H7 (cell line): ENCODE measurements at places on chromosomes 5 and 9.
A peak's percentile ranks its signal among the peaks of the same experiment; 100 is the strongest.

- no peak for DNase-seq
Observed at GRCh38 chr5:17190242-17190778, 27.1 kb upstream of the BASP1 start.

GRCh38 chr9:92467041-92467440 is 15.3 kb downstream of the ASPN start:
- no peak for DNase-seq

- no peak for DNase-seq
Observed at GRCh38 chr9:8718121-8718725, 918.6 kb upstream of the DMAC1 start.

DNA sequence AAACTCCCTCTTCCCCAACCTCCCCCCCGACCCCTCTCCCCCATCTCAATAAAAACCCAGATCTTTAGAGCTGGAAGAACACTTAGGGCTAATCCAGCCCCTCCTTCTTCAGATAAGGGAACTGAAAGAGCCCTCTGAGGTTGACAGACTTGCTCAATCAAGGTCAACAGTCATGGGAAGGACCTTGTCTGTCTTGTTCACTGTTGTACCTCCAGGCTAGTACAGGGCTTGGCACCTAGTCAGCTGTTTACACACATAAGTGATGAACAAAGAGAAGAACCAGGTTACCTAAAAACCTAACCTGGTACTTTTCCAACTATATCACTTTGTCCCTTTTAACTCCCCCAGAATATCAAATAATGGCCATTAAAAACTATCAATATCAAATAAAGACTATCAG is 2.4 kb downstream of the TTC39B start:
- no peak for DNase-seq

DNA sequence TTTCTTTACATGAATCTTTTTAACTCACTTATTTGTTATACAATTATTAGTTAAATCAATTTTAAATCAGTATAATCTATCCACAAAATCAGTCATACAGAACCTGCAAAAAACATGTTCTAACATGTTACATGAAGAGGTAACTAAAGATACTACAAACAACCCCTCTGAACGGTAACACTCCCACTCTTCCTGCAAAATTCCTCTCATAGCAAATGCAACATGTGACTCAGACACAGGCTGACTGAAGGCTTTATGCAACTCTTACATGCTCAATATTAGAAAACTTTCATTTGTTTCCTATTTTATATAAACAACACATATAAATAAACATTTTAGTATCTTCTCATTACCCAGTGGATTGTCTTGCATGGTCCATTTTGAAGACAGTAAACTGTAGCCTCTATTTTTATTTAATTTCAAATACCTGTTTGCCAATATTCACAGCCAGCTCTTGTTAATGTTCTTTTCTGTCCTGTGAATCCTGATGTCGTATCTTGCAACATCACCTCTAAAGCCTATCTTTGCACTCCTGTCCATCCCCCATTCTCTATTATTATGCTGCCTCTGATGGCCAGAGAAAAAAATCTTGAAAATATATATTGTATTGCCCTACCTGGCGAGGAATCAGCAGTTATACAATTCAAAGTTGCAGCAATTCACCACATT is 100.5 kb upstream of the CCDC152 start:
- no peak for DNase-seq

DNA sequence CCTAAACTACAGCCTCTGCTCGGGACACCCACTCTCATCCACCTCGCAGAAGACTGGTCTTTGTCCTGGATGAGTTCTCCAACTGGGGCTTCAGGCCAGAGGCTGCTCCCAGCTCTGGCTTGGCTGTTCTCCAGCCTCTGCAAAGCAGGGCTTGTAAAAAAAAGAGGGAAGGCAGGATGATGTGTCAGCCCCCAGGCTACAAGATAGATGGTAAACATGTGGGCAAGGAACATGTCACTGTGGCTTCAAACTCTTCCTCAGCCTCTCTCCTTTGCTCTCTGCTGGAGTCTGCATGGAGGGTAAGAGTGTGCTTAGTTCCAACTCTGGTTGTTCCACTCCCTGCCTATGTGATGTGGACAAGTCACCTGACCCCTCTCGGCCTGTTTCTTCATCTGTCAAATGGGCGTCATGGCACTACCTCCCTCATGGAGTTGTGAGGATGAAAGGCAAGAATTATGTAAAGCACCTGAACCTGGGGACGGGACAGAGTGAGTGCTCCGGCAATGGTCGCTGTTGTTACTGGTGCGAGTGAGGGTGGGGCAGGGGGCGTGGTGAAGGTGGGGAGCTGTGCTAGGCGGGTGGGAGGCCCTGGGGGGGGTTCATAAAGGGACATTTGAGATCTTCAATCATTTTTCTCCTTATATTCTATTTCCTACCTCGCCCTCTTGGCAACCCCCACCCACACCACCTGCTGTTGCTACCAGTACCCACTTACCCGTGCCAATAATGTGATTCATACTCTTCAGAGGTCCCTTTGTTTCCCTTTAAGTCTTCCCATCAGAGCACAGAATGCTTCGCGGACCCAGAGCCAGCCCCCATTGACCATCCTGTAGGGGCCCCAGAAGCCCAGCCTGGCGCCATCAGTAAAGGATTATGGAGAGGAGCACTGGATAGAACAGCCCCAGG is 6.8 kb upstream of the ZNF79 start:
- no peak for DNase-seq

GRCh38 chr5:59731809-59732208 is 161.7 kb downstream of the PDE4D start:
- DNase-seq: no peak

GRCh38 chr9:111151537-111151936 is 113.3 kb upstream of the LPAR1 start:
- no peak for DNase-seq

DNA sequence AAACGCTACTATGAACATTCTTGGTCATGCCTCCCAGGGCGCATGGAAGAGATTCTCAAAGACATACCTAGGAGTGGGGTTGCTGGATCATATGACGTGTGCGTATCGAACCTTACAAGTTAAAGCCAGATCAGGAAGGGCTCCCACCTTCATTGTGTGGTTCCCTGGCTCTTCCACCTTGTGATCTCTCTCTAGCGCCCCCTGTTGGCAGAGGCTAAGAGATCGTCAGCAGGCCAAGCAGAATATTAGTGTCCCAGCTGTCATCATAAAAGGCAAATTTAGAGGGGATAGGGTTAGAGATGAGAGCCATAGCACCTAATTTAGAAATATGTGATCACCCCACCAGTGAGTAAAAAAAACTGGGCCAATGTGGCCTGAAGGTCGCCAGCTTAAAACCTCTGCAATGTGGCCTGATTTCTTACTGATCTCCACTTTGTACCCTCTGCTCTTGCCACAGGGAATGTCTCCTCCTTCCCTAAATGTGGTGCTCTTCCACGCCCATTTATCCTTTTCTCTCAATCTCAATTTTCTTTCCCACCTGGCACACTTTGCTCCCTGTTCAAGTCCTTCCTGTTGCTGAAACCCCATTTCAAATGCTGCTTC is 91.7 kb upstream of the SHB start:
- peak; percentile 85 for DNase-seq

DNA sequence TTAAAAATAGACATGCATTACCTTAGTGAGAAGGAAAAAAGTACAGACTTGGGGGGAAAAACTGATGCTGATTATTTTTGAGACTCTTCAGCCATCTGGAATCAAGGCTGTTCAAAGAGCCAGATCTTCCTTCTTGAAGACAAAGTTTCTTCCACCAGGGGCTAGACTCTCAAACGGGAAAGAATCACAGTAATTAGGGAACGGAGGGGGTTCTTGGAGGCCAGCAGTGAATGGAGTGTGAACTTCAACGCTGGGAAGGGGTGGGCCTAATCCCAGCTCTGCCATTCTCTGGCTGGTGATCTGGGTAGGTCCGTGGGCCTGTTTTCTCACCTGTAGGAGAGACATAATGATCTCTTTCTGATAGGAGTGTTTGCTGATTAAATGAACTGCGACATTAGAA is 21.1 kb upstream of the LHX2 start:
- DNase-seq: peak; percentile 51

DNA sequence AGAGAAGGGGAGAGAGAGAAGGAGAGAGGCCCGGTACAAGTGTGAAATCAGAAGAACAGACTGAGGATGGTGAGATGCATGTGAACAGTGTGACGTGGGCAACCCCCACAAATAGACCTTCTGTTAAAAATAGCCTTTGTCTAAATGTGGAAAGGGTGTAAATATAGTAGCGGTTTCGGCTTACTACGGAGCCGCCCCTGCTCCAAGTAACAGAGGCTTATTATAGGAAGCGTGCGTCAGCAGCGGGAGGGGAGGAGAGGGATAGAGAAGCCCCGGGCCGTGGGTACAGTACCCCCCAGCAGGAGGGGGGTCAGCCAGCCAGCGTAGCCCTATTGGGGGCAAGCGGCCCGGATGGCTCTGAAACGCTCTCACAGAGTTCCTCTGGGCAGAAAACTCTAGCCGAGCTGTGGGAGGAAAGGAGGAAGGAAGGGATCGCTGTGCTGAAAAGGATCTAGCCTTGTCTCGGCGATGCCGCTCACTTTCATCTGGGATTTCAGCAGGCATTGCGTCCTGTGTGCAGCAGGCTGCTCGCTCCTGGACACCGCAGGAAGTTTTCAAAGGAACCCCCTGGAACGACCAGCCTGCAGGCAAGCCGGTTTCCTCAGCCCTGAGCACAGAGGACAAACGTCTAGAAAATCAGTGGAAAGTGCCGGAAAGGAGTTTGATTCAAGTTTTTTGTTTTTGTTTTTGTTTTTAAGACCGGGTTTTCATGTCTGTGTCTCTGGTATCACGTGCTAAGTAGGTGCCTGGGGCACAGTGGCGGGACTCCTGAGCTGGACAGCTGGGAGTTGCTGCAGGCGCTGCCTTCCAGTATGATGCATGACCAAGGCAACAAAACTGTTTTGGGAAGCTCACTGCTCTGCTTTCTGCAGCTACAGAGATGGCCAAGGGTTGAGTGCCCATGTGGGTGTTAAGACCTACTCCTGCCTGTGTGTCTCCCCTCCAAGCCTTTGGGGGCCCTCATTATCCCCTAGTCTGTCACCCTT is 146.6 kb downstream of the SEC61B start:
- DNase-seq: peak; percentile 72

- no peak for DNase-seq
Observed at GRCh38 chr5:81268521-81269196, 32.7 kb upstream of the ZCCHC9 start.

GRCh38 chr9:37678789-37679273 is 28.1 kb downstream of the FRMPD1 start:
- DNase-seq: no peak

- DNase-seq: no peak
Observed at GRCh38 chr9:5671711-5672353, 42.9 kb downstream of the RIC1 start.

DNA sequence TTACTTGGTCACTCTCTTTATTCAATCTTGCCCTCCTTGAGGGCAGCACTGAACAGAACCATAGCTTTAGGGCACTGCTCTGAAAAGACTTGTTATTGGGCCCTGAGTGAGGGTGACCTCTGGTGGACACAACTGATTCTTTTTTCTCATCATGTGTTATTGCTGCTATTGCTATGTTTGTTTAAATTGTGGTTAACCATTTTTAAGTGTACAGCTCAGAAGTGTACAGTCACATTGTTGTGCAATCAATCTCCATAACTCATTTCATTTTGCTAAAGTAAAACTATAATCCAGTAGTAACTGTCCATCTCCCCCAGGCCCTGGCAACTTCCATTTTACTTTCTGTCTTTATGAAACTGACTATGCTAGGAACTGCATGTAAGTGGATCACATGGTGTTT is 351.1 kb upstream of the RIOK2 start:
- DNase-seq: peak; percentile 61

- DNase-seq: no peak
Observed at GRCh38 chr5:177128551-177128981, 5.0 kb upstream of the NSD1 start.

- no peak for DNase-seq
Observed at GRCh38 chr5:77921094-77921768, 145.1 kb upstream of the TBCA start.

DNA sequence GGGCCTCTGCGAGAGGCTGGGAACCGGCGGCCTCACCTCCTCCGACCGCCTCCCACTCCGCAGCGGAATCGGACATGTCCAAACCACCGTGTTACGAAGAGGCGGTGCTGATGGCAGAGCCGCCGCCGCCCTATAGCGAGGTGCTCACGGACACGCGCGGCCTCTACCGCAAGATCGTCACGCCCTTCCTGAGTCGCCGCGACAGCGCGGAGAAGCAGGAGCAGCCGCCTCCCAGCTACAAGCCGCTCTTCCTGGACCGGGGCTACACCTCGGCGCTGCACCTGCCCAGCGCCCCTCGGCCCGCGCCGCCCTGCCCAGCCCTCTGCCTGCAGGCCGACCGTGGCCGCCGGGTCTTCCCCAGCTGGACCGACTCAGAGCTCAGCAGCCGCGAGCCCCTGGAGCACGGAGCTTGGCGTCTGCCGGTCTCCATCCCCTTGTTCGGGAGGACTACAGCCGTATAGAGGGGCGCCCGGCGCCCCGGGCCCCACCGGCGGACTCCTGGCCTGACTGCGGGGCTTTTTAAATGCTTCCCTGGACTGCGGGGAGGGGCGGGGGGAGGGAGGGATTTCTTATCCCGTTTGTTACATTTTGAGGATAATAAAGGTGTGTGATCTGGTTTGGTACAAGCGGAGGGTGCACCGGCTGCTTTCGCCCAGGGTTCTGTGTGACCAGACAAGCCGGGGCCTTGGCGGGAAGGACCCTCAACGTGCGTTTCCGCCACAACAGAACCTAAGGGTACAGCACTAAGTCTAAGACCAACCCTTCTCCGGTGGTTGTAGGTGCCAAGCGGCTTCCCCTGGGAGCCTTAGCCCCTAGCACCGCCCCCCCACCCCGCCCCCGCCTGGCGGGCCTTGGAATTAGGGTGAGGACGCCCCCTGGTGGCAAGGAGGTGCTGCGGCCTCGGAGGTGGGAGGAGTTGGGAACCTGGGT is 9.3 kb downstream of the PRR7 start:
- DNase-seq: peak; percentile 99

DNA sequence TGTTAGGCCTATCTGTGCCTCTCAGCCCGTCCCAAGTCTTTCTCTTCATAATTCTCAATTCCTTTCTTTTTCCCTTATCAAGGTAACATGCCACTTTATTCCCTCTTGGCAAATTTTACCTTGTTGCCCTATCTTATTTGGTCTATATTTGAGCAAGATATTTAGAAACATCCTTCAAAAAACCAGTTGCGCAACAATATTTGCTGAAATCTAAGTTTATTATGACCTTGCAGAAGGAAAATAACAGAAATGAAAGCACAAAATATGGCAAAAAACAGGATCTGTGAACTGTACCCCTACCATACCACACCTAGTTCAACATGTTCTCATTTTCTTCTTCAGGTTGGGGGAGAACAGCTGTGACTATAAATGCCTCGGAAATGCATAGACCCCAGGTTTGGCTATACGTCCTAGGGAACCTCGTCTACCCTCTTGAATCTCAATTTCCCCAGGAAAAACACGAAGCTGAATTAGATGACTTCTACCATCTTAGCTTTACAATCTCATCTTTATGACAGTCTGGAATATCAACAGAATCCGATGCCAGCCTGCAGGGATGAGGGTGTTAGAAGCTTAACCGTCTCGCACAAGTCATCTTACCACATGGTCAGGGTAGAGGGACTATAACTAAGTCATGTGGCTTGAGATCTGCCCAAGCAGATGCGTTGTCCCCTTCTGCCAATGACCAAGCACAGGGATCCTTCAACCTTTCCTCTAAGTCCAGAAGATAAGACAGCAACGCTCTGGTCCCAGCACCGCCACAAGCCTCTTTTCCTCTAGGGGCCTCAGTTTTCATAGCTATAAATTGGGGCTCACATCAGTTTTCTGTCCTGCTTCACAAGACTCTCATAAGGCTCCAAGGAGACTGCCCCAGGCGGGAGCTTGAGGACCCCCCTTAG is 1.3 kb downstream of the LCP2 start:
- no peak for DNase-seq
